ENCODE measurements at places on chromosomes 1 and 21.

DNA sequence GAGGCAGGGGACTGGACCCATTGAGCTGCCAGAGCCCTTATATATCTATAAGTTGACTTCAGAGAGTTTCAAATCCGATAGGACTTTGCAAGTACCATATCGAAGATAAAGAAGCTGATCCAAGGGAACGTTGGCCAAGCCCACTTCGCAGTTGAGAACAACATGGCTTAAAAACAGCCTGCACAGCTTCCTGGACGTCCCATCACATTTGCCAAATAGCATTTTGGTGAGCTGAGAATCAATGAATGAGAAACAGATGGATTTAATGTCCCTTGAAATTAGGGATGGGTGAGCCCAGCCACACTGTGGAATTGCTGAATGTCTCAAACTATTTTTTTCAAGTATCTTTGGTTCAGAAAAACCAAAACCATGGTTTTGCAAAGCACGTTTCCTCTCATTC is 64.8 kb downstream of the KCNJ15 start:
- no peak for DNase-seq

- DNase-seq, result no peak
Observed at GRCh38 chr1:31756578-31756977, 7.6 kb downstream of the ADGRB2 start.

DNA sequence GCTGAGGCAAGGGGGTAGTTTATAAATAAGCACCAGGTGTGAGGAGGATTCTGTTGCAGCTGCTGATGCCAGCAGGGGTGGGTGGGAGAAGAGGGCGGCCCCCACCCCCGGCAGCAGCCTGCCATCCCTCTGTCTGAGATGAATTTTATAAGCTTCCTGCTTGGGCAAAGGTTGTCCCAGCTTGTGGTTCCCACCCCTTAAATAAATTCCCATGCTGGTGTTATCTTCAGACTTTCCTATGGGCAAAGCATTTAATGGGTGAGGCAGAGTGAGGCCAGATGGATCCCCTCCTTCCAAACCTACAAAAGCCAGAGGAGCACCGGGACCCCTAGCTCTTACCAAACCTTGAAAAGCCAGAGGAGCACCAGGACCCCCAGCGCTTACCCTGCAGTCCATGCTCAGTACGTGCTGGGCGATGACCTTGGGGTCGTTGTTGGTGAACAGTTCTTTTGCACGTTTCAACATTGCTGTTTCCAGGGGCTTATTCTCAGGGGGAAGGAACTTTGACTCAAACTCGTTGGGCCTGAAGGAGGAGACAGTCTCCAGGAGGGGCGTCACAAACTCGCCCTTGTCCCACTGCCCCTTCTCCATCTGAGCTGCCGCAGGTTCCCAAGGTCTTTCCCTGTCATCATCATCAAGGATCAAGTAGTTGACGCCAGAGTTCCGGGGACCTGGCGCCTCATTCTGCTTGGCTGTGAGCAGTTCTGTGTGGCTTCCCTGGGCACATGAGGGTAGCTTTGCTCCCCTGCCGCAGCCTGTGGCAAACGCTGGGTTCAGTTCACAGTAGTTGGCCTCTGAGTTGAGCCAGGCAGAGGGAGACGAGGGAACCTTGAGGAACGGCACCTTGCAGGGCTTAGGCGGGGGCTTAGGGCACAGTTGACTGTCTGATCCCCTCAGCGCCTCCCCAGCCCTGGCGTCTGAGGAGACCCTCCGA is 99.5 kb downstream of the BCAR3 start:
- DNase-seq, result no peak

DNA sequence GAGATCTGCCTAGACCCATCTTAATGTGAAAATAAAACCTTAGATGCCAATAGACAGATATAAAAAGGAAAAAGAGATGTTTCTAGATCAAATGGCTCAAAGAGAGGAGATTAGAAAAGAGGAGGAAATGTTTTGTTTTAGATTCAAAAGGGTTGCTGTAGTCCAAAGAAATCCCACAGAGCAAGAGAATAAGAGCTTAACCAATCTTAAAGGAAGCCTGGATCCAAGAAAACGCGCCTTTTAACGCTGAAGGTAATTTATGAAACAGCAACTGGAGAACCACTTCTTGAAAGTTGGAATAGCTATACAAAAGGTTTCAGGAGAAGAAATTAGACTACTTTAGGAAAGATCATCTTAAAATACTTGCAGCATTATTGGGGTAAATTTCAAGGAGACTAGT is 298.8 kb downstream of the BRINP2 start:
- no peak for DNase-seq

DNA sequence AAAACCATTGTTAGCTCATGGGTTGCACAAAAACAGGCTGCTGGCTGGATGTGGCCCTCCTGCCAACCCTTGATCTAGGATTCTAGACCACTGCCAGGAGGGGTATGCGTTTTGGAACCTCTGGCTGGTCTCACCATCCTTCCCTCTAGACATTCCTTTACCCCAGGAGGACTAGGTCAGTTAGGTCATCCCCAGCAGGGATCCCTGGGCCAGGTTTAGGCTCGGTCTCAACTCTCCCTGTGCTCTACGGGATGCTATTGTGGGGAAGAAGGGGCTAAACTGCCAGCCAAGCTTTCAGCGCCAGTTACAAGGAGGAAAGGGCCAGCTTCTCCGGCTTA is 22.7 kb downstream of the SLC2A1 start:
- no peak for DNase-seq

GRCh38 chr1:183319051-183319450 is 99.1 kb downstream of the NMNAT2 start:
- no peak for DNase-seq

GRCh38 chr1:221559911-221560310 is 182.0 kb downstream of the DUSP10 start:
- DNase-seq, result no peak

- no peak for DNase-seq
Observed at GRCh38 chr1:39690225-39690624, 1.0 kb downstream of the HPCAL4 start.

DNA sequence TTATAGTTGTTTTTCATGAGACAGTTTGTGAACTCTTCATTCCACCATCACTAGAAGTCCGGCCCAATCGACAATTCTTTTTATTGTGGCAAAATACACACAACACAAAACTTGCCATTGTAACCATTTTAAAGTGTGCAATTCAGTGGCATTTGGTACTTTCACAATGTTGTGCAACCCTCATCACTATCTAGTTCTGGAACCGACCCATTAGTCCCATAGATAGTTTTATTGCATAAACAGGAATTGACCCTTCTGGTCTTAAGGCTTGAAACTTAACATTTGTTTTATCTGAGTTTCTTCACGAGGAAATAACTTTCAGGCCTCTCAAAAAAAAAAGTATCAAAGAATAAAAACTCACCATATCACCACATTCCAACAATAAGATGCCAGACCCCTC is 8.8 kb upstream of the PPIE start:
- DNase-seq, result no peak

DNA sequence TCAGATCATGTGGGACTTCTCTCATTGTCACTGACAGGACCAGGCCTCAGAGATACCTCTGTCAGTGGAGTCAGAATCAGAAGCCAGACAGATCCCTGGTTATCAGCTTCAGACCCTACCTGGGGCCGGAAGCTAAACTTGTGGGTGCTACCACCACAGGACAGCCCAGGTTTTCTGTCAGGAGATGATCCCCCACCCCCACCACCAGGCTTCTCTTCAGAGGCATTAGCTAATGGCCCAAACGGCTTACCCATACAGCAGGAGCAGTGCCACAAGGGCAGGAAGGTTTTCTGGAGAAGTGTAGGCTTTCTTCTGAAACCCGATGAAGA is 105.5 kb downstream of the ABCA4 start:
- no peak for DNase-seq
